Progenitor cell of endocrine pancreas (in vitro differentiated cells): ENCODE measurements at places on chromosomes 11 and 22.

DNA sequence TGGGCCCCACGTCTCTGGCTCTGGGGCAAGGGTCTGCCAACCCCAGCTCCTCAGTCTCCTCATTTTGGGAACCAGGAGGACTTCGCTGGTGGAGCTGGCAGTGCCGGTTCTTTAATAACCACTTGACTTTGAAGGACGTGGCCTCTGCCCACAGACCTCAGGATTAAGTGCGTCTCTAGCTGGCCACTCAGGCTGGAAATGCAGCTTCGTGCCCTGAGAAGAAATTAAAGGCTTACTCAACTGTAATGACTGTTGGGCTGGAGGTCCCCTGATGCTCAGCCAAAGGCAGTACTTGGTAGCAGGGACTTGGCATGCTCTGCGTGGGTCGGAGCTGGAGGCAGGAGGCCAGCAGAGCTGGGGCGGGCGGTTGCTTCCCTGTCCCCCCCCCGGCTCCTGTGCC is 16.7 kb upstream of the PARVG start:
- DNase-seq = no peak

DNA sequence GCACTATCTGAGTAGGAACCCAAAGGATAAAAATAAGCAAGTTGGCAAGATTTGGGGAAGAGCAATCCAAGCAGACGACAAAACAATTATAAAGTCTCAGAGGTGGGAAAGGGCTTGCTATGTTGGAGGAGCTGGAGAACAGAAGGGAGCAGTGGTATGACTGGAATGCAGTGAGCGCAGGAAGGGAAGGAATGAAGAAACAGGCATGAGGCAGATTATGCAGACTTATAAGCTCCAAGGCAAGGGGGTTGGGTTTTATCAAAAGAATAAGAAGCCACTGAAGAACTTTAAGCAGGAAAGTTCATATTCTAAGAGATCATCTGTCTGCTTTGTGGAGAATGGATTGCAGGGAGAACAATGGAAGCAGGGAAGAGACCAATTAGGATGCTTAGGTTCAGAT is 31.7 kb downstream of the PGM2L1 start:
- no peak for DNase-seq

DNA sequence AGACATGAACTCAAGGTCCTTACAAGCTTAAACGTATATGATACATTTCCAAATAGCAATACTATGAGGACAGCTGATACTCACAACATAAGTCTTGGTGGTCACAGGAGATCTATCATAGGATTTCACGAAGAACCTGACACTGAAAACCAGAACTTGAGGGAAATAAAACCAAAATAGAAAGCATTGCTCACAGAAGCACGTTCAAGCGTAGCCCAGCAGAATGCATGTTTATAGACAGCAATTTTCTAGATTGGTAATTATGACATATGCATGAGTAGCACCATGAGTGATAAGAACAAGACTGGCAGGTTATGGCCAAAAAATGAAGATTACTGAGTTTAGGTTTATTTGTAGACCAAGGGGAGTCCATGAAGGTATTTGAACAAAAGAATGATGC is 243.5 kb downstream of the ETS1 start:
- DNase-seq = no peak

DNA sequence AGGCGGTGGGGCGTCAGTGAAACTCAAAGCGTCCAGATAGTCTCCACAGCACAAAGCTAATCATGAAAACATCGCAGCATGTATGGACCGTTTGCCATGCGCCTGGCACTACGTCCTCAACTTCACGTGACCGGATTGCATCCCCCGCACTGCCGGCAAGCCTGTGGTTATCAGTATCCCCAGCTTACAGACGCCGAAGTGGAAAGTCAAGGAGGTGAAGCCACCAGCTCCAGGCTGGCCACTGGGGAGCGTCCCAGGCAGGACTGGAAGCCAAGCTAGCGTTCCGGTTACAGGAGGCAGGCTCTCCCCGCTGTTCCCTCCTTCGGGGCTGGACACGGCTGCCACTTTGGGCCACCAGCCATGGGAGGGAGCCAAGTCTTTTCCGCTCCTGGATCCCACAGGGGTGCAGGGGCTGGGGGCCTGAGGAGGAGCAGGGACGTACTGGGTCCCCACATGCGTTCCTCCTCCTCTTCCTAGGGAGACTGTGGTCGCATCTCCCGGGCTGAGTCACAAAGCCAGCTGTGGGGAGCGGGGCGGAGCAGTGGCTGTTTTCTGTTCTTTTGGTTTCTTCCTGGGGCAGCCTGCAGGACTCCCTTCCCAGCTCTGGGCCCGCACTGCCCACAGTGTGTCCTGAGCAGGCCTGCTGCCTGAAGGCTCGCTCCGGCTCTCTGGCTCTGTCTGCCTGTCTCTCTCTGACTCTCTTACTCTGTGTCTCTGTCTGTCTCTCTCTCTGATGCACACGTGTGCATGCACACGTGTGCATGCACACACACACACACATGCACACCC is 4.3 kb upstream of the OSBPL5 start:
- DNase-seq = no peak
